Stimulated activated CD8-positive, alpha-beta memory T cell treated with anti-CD3 and anti-CD28 coated beads, Interleukin-4, amount 100 ng/mL, for 1 hour (primary cell): ENCODE measurements at places on chromosomes 4 and X.

DNA sequence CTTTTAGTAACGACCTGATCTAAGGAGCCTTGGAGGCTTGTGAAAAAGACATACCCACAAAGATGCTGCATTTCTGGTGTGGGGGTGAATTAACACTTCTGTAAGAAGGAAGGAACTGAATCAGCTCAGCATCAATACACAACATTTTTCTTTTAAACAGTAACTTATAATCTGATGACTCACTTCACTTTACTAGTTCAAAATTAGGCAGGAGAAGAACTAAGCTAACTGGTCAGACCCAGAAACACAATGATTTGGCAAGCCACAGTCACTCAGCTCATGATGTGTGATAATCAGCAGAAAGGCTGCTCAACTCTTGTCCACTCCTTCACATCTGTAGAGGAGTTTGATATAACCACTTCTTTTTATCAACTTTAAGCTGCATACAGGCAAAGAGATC, 4.6 kb downstream of the MMAA start:
- no peak for DNase-seq

DNA sequence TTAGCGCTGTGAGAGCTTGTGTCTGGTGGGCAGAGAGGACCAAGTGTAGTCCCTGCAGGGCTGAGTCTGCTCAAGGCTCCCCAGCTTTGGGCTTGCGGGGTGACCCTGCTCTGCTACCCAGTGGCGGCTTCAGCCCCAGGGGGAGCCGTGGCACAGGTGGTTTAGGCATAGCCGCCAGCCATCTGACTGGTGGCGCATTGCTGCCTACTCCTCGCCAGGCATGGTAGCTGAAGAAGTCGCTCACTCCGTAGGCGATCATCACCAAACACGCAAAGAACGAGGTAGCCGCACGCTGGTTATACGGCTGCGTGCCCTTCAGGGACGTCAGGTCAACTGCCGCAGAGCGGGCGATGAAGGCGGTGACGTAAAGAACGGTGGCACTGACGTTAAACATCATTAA, 180.7 kb upstream of the DIPK2B start:
- no peak for DNase-seq

DNA sequence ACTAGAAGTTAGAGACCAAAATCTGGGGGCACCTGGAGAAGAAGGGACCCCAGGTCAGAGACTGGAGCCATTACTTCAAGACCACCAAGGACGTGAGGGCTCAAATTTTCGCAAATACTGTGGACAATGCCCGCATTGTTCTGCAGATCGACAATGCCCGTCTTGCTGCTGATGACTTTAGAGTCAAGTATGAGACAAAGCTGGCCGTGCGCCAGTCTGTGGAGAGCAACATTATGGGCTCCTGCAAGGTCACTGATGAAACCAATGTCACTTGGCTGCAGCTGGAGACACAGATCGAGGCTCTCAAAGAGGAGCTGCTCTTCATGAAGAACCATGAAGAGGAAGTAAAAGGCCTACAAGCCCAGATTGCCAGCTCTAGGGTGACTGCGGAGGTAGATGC, 101.2 kb downstream of the NCAPG start:
- no peak for DNase-seq

DNA sequence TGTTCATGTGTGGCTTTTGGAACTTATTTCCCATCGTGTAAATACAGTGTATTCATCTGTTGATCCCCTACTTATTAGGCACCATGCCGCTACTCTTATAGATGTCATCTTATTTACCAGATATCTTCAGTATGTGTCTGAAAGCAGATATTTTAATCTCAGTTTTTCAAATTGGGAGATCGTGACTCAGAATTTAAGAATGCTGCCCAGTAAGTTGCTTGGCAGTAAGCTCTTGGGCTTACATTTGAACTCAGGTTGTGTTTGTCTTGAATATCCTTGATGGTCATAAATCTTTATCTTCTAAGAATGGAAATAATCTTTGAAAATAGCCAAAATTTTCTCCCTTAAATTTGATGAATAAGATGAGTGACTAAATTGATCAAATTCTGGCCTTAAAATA, 45.9 kb upstream of the RPA4 start:
- DNase-seq: no peak

- DNase-seq: peak; percentile 22
These were observed 222.4 kb downstream of the CRLF2 start for GRCh38 chrX:989959-990510.

- DNase-seq: no peak
These were observed 424.5 kb upstream of the CTSO start for GRCh38 chr4:156378033-156378665.

- DNase-seq: no peak
These were observed 2.2 kb downstream of the NKX6-1 start for GRCh38 chr4:84496706-84497503.

- no peak for DNase-seq
These were observed 416.7 kb downstream of the ZIC3 start for GRCh38 chrX:137982472-137983172.

GRCh38 chr4:177546745-177547144, 104.5 kb upstream of the AGA start:
- no peak for DNase-seq

DNA sequence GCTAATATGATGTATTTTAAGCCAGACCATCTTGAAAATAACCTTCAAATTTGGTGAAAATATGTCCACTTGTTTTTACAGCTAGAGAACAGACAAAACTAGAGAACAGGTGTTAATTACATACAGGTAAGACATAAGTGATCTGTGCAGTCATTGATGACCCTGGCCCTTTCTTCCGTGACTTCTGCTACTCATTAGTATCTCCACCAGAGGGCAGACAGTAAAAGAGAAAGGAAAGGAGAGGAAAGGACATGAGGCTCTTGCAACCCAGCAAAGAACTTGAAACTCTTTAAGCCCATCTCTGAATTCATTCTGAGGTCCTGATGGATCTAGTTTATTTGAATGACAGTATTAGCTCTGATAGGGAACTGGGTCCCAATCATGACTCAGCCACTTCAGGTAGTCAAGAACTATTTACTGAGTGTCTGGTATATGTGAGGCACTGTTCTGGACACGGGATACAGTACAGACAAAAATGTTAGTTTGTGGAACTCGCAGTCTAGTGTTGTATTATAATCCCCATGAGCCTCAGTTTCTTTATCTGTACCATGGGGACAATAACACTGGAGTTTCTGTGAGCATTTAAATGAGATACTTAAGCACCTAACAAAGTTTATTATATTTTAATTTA, 121.0 kb upstream of the TEX13D start:
- no peak for DNase-seq

- no peak for DNase-seq
These were observed 917.0 kb upstream of the LCORL start for GRCh38 chr4:18938343-18939099.

DNA sequence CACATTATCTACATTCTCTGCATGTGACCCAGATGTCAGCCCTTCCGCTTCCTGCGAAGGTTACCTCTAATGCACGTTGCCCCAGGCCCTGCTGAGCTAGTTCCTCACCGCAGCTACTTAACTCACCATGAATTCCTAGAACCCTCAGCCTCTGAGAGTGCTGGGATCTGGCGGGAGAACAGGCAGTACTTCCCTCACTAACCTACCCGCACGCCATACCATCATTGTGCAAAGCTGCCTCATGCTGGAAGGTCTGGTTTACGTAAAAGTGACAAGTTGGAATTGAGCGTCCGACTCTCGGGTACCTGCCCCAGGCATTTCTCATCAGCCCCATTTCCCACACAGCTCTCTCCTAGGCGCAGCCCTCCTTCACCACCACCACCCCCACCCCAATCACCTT, 6.3 kb downstream of the SLC25A4 start:
- DNase-seq: no peak

DNA sequence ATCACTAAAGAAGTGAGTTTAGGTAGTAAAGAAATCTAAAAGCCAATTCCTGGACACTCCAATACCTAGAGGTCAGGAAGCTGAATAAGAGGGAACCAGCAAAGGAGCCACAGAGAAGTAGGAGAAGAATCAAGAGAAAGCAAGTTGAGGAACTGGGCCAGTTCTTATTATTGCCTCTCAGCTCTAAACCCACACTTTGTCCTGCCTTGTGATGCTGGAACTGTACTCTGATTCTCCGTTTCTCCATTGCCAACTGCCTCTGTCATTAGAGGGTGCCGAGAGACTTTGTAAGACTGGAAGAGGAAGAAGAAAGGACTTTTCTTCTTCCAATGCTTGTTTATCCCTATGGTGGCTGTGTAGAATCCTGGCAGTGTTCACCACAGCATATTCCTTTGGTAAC, 38.6 kb downstream of the NSUN7 start:
- no peak for DNase-seq

DNA sequence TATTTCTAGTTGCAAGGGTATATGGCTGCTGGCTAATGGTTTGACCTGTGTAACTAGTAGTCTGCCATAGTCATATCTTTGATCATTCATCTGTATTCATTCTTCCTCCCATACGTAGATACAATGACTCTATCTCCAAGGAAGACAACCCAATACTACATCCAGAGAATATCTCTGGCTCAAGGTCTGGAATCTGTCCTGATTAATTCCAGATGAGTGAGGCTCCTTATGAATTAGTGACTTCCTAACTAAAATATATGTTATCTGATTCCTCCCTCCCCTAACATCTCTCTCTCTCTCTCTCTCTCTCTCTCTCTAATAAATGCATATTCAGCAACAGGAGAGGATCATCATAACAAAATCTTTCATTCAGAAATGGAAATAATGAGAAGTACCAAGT, 641.5 kb downstream of the FAT4 start:
- DNase-seq: no peak

- no peak for DNase-seq
These were observed 528.7 kb downstream of the TMA16 start for GRCh38 chr4:164023214-164023613.

- DNase-seq: no peak
These were observed 60.5 kb downstream of the NDNF start for GRCh38 chr4:121011780-121012340.

GRCh38 chr4:25155947-25156346, 4.3 kb downstream of the SEPSECS start:
- DNase-seq: no peak

- no peak for DNase-seq
These were observed 103.5 kb upstream of the SRD5A3 start for GRCh38 chr4:55242506-55242905.

GRCh38 chr4:83212041-83212851, 72.4 kb downstream of the COQ2 start:
- DNase-seq: peak; percentile 32

DNA sequence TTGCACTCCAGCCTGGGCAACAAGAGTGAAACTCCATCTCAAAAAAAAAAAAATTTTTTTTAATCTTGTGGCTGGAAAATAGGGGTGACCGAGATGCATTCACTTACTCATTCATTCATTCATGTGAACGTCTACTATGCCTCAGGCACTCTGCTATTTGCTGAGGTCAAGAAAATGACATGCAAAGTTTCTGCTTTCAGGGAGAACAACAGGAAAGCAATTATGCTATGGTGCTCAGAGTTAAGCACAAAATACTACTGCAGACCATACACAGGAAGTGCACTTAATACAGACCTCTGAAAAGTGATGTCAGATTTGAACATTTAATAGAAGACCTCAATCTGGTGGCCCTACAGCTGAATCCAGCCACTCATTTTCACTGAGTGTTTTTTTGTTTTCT, 59.6 kb upstream of the DUSP21 start:
- DNase-seq: no peak

DNA sequence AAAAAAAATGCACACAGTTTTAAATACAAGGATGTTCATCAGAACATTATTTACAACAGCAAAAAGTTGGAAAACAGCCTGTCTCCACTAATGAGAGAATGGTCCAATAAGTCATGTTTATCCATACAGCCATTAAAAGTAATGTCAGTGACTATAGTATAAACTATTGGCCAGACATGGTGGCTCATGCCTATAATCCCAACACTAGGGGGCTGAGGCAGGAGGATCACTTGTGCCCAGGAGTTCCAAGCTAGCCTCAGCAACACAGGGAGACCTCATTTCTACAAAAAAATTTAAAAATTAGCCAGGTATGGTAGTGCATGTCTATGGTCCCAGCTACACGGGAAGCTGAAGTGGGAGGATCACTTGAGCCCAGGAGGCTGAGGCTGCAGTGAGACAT, 48.1 kb upstream of the IL13RA1 start:
- DNase-seq: no peak

DNA sequence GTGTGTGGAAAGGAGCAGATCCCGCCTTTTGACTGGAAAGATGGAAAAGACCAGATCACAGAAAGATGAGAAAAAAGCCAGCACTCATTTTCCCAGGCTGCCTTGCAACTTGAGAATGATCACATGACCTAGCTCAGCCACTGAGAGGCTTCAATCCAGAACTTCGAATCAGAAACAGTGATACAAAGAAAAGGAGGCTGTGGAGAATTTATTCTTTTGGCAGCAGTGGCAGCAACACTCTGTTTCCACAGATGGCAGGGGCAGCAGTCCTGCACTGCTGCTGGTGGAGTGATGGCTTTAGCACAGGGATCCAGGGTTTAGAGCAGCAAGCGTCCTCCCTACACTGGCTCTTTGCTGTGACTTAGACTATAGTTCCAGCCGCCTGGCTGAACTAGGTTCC, 77.8 kb upstream of the SH3RF1 start:
- no peak for DNase-seq

DNA sequence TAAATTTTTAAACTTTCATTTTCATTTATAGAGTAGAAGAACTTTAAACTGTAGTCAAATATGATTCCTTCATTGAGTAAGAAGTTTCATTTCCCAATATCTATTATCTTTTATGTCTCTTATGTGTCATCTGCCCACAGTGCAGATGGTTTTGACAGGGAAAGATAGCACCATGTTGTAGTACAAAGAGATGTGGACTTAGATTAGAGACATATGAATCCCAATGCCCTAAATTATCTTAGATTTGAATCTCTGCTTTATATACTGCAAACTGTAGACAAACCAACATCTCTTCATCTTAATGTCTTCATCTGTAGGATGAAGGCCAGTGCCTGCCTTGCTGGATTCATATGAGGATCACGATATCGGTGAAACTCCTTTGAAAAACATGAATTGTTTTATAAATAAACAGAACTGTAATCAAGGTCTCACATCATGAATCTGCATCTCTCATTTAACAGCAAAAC, 217.5 kb downstream of the BANK1 start:
- DNase-seq: no peak

DNA sequence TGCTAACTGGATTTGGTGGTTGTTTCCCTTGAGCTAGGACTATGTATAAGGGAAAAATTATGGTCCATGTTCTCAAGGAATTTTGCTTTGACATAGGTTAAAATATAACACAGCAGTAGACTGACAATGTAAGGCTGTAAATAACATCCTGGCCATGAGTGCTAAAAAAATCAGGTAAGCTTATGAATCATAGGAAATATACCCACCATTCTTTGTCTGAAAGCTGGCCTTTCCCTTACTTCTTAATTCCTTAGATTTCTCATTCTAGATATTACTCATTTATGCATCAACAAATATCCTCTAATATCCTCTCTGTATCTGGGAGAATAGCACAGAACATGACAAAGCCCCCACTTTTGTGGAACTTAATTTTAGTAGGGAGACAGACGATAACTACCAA, 6.8 kb upstream of the CHRNA9 start:
- DNase-seq: no peak

GRCh38 chr4:47713129-47713834, 124.6 kb downstream of the CORIN start:
- no peak for DNase-seq
